HT1080 (cell line): ENCODE measurements at places on chromosomes 12 and 14. TPM values are rescaled to one million over a fixed set of nuclear protein-coding genes. Genes with fewer than 3 reads are reported as not detected.

PLEK2 gene
- total RNA-seq = 1.4 and 2.3 TPM in 2 replicates

FOXM1 gene
- 85.6 and 126 TPM in 2 replicates for total RNA-seq

- no peak for DNase-seq
These were observed 252.9 kb upstream of the KRR1 start for GRCh38 chr12:75764091-75764841.

DNA sequence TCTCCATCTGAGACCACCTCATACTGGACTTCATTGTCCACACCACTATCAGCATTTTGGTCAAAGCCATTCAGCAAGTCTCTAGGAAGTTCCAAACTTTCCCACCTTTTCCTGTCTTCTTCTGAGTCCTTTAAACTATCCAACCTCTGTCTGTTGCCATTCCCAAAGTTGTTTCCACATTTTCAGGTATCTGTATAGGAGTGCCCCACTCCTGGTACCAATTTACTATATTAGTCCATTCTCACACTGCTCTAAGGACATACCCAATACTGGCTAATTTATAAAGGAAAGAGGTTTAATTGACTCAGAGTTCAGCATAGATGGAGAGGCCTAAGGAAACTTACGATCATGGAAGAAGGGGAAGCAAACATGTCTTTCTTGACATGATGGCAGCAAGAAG lies 292.2 kb upstream of the ATXN7L3B start:
- DNase-seq = no peak

GRCh38 chr12:91613223-91613779 lies 430.7 kb upstream of the DCN start:
- no peak for DNase-seq

DNA sequence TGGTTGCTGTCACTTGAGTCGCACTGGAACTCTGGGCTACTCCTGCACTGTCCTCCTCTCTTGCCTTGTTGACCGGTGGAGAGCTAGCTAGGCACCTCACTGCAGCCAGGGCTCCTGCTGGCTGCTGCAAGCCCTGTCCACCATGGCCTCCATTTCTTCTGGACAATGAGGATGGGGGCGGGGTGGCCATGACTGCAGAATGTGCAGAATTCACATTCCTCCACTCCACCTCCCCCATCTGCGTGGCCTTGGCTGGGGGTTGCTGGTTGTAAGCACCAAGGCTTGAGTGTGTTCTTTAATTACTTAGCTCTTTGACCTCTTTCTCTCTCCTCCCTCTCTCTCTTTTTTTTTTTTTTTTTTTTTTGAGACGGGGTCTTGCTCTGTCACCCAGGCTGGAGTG lies 248.5 kb downstream of the PCNX1 start:
- no peak for DNase-seq

DNA sequence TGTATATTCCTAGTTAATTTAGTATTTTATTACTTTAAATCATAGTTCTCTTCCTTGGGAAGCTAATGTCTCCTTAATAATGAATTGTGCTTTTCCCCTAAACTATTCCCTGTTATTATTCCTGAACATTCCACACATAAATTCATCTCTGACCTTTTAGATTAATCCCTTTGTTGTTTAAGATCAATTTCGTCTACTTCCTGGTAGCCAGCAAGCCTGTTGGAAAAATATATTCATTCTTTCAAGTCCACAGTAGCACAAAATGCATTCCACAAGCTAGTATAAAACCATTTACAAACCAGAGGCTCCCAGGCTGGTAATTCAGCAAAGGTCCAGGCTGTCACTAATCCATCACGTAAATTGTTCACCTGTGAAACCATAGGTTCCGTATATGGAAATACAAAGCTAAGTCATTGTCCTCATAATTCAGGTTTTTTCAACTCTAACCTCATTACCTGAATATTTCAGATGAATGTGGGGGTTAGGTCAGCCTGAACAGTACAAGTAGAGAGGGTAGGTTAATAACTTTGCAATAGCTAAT lies 232.7 kb downstream of the SEC23A start:
- DNase-seq = no peak

- no peak for DNase-seq
These were observed 178.4 kb downstream of the BMP4 start for GRCh38 chr14:53778263-53778662.

DNA sequence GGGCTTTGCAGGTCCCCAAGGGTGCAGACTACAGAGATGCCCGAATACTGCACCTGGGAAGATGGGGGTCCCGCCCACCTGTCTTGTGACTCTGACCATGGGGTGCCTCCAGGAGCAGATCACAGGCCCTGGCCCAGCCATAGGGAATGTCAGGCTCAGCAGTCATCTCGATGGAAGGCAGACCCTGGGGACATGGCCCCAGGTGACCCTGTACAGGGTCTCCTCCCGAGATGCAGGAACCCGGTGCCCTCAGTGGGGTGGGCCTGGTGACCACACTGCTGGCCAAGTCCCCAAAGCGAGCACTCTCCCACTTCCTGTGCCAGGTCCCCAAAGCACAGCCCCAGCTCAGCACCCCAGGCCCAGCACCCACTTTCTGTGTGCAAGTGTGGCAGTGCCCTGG lies 903.7 kb upstream of the USP15 start:
- DNase-seq = no peak
